ENCODE measurements at places on chromosomes 11 and 22.

DNA sequence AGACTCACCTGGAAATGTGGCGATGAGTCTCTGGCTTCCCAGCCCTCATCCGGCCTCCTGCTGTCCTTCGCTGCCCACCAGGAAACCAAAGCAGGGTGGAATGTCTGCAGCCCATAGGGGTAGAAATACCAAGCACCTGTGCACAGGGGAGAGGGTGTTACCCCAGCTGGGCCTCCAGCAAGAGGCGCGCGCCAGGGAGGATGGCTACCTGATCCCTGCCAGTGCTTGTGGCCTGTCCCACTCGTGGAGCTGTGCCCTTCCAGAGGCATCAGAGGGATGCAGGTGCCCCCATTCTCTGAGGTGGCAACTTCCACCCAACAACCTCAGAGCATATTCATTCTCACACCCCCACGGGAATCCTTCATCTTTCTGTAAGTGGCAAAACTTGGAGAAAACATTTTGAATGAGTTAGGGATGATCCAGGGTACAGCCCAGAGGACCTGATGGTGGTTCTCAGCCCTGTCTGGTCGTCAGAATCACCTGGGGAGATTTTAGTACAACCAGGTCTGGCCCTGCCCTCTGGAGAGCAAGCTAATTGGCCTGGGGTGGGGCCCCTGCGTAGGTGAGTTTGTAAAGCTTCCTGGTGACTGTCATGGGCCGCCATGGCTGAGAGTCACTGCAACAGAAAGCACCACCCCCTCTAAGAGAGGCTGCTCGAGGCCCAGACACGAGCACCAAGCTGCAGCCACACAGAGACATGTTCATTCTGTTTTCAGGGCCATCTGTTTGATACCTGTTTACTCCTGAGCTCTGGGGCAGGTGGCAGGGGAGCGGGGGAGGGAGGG, 9.9 kb downstream of the SUN2 start:
- DNase-seq, result no peak

GRCh38 chr22:48942698-48943566, 884.7 kb downstream of the BRD1 start:
- DNase-seq, result no peak

DNA sequence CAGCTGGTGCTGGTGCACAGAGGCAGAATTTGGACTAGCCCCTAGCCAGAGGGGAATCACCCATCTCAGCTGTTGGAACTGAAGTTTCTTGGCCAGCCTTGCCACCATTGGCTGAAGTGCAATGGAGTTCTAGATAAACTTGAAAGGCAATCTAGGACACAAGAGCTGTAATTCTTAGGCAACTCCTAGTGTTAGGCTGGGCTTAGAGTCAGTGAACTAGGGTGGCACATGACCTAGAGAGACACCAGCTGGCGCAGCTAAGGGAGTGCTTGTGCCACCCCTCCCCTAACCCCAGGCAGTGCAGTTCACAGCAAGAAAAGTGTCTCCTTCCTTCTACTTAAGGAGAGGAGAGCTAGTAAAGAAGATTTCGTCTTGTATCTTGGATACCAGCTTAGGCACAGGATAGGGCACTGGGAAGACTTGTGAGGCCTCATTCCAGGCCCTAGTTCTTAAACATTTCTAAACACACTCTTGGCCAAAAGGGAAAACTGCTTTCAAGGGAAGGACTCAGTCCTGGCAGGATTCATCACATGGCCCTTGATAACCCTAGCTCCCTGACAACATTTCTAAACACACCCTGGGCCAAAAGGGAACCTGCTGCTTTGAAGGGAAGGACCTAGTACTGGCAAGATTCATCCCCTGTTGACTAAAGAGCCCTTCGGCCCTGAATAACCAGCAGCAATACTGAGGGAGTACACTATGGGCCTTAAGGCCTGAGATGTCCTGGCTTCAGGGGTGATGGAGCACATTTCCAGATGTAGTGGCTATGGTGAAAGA, 53.4 kb downstream of the XRRA1 start:
- no peak for DNase-seq

- DNase-seq, result no peak
Measured at GRCh38 chr22:22952531-22953280, 65.1 kb downstream of the IGLL5 start.

DNA sequence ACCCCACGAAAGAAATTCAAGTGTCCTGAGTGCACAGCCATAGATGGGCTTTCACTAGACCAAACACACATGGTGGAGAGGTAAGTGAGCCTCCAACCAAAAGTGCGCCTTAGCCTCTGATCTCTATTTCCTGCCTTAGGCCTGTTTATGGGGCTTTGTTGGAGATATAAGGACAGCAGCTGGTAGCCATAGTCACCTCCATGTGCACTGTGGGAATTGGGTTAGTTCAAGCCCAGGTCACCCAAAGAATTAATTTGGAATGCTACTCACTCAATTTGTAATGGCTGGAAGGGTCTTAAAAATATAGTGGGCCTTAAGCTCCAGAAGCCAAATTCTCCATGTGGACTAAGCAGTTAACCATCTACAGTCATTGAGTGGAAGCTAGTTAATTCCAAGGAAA, 73.6 kb downstream of the ALX4 start:
- no peak for DNase-seq

GRCh38 chr11:11916981-11917399, 75.2 kb downstream of the USP47 start:
- DNase-seq, result no peak

GRCh38 chr11:11583801-11584529, 37.8 kb downstream of the GALNT18 start:
- DNase-seq, result no peak

DNA sequence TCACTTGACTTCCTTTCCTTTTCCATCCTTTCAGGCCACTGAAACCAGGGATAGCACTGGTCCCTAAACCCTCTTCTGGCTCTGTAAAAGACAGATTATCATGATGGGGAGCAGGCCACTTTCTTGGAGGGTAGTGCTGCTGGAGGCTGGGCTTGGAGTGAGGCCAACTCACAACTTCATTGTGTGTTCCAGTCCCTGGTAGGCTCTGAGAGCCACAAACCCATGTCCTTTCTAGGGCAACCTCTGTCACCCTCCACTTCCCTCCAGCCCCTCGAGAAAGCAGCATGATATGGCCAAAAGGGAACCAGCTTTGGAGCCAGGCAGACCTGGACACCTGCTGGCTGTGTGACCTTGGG, 2.3 kb downstream of the TKFC start:
- DNase-seq, result no peak

DNA sequence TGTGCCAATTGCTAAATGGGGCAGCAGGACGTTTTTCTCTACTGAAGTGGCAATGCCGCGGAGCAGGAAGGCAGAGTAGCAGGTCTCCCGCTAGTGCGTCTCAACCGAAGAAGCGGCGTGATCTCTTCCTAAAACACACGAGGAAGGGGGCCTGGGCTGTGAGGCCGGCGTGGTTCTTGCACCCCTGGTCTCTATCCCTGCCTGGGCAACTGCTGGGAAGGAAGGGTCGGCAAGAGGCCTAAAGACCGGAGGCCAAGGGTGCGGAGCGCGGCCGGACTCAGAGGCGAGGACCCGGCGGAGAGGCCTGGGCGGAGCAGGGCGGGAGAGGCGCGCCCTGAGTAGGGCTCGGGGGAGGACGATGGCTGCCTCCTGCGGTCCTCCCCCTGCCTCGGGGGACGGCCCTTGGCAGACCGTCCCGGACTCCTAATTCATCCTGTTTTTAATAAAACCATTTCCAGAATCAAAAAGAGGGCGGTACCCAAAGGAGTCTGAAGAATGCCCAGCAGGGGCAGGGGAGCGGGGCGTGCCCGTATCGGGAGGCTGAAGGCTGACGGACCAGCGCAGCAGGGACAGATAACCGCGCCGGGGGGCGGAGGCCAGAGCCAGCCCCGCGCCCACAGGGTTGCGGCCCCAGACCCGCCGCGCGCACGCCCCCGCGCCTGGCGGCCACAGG, 572 bp upstream of the APLP2 start:
- DNase-seq, result peak; percentile 71

- DNase-seq, result no peak
Measured at GRCh38 chr11:44643217-44643616, 77.8 kb downstream of the CD82 start.

DNA sequence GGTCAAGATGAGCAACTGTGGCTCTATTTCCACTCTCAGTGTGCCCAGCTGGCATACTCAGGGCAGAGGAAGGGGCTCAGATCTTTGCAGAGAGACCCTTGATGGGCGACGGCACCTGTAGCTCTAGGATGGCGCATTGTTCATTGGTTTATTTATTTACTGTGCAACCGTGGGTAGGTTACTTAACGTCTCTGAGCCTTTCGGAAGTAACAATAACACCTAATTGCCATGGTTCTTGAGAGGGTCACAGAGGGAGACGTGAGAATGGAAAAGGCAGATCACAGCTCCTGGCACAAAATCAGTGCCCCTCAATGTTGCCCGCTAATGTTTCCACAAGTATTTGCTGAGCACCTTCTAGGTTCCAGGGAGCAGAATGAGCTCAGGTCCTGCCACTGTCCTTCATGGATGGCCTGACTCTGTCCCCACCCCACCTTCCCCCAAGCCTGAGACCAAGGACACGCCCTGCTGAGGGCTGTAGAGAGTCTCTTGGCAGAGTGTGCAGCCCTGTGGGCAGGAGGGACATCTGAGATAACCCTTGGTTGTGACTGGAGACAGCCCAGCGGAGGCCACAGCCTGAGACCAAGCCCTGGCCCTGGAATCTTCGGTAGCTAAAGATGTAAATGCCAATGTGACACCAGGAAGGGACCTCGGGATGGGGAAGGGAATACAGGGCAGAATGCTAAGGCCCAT, 780 bp upstream of the ALDH3B2 start:
- no peak for DNase-seq

- DNase-seq, result no peak
Measured at GRCh38 chr11:2139621-2140337, 590 bp upstream of the IGF2 start.

DNA sequence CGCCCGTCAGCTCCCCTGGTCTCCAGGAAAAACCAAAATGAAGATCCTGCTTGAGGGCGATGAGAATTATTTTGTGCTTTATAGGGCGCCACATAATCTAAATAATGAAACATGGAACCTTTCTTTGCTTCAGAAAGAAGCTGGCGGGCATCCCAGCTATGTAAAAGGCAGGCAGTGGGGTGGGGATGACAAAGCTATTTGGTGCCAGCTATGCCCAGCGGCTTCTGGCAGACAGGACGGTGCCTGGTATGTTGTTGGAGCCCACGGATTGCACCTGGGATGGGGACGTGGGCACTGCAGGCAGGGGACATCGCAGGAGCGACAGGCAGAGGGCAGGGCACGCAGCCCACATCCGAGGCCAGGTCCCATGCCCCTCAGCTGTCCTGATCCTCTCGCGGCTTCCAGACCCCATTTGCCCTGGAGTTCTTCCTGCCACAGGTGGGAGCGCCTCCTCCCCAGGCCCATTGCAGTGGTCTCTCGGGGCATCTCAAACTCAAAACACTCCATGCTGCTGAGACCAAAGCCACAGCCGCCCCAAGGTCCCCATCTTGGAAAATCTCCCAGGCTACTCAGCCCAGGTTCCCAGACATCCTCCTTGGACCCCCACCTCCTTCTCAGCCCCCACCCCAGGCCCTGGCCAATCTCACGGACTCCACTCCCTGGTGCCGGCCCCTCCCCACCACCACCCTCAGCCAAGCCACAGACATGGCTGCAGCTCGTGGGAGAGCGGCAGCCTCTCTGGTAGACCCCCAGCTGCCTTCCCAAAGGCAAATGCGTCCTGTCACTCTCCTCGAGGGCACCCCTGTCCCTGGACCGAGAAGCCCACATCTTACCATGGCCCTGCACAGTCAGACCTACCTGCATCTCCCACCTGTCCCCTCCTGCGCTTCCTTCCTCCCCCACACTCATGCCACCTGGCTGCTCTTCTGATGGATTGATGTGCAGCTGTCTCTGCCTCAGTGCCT, 45.7 kb downstream of the SHISAL1 start:
- DNase-seq, result no peak

- no peak for DNase-seq
Measured at GRCh38 chr11:88360141-88360540, 22.6 kb upstream of the CTSC start.

- DNase-seq, result no peak
Measured at GRCh38 chr11:5277807-5278382, 8.2 kb upstream of the HBE1 start.

DNA sequence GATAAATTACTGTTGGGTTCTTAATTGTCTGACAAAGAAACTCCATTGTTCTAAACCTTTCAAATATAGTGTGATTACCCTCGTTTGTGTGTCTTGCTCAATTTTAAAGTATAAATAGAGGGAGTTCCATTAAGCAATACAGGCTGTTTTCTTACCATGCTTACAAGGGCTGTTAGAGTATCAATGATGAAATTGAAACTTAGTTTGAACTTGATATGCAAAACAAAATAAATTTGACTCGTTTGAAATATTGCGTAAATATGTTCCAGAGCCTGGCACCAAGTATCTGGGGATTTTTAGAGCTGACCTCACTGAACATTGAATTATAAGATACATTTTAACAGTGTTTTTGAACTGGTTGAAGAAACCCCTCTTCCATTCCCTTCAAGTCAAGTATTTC, 31.7 kb downstream of the TEAD1 start:
- no peak for DNase-seq

DNA sequence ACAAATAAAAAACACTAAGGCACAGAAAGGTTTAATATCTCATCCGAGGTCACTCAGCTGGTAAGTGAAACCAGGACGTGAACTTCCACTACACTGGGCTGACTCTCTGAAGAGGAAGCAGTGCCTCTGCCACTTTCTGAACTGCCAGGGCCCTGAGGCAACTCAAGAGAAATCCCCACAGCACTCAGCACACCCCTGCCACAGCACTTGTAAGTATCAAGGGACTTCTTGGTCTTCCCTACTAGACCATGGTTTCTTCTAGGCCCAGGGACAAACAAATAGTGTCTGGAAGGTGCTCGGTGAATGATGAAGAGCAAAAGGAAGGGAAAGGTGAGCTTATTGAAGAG, 49.7 kb downstream of the RPL27A start:
- no peak for DNase-seq

- no peak for DNase-seq
Measured at GRCh38 chr11:31417357-31417756, 47.7 kb downstream of the DNAJC24 start.

GRCh38 chr11:101863361-101863760, 51.4 kb upstream of the CEP126 start:
- no peak for DNase-seq

DNA sequence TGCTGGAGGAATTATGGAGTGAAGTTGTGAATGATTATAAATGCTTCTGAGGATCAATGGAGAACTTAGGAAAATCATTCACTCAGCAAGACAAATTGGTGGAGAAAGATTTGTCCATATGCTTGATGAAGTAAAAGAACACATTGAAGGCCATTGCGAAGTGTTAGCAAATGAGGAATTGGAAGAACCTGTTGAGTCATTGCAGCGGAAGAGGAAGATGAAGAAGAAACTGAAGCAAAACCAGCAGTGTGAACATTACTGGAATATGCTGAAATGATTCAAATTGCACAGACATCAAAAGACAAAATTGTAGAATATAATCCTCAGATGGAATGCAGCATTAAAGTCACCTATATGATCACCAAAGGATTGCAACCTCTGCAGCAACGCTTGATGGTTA, 168.1 kb downstream of the ADAMTS15 start:
- no peak for DNase-seq

Data from nucleus accumbens (tissue), 56 donors.